Activated CD4-positive, alpha-beta T cell treated with anti-CD3 and anti-CD28 coated beads, Interleukin-2, amount 50 U/mL, for 1 hour (primary cell): ENCODE measurements at places on chromosomes 16 and 17.

GRCh38 chr16:27708651-27709050, 158.7 kb downstream of the KATNIP start:
- DNase-seq: no peak

- DNase-seq: no peak
Observed at GRCh38 chr16:86640265-86640843, 62.0 kb downstream of the FOXL1 start.

DNA sequence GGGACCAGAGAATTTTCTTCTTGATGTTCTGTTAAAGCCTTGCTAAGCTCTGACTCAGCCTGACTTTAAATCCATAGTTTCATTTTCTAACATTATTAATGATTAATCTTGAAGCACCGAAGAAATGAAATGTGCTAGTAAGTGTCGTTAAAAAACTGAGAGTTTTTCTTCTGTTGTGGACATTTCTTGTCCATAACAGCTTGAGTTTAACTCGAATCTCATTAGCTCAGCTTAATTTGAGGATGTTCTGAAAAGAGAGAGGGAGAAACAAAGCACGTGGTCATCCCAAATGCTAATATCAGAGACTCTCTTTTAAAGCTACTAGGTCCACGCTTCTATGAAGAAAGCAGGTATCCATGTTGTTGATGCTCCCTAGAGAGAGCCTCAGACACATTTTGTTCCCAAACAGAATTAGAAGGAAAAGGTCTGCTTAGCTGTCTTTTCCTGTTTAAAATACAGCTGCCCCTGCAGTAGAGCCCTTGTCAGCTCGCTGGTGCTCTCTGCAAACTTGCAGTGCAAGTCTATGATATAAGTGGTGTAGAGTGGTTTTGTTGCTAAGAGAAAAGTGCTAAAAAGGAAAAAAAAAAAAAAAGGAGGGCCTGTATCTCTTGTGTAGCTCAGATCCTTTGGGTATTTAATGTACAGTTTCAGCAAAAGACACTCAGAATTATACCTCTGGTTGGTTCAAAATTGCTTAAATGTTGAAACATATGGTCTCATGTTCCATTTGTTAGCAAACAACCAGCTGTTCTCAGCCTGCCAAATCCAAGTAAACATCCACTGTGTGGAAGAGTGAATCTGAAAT, 191.1 kb upstream of the TBX2 start:
- no peak for DNase-seq

DNA sequence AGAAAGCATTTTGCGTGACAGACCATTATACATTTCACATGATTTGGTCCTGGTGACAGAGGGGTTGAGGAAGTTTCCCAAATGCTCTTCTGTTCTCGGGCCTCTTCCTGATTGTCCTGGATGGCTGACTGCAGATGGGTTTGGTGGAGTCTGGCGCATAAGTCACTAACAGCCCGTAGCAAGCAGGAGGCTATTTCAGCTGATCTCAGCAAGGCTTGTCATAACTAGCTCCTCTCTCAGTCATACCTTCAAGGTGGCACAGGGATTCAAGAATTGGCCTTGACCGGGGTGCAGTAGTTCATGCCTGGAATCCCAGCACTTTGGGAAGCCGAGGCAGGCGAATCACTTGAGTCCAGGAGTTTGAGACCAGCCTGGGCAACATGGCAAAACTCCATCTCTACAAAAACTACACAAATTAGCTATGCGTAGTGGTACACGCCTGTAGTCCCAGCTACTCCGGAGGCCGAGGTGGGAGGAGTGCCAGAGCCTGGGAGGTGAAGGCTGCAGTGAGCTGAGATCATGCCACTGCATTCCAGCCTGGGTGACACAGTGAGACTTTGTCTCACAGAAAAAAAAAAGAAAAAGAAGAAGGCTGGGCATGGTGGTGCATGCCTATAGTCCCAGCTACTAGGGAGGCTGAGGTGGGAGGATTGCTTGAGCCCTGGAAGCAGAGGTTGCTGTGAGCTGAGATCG, 68.9 kb upstream of the HAS3 start:
- DNase-seq: no peak

- no peak for DNase-seq
Observed at GRCh38 chr17:20114466-20114865, 105.3 kb downstream of the SPECC1 start.

DNA sequence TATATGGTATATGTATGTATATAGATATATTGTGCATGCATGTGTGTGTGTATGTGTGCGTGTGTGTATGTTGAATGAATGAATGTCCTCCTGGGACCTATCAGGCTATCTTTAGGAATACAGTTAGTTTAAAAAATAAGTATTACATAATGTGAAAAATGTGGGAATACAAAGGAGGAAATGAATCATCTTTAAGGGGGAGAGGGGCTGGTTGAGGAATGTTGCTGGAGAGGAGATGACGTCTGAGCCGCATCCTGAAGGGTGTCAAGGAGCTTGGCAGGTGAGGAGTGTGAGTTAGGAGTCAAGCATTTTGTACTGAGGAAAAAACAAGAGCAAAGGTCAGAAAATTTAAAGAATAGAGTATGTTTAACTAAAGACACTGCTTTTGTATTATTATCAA, 62.4 kb upstream of the NLK start:
- DNase-seq: no peak

DNA sequence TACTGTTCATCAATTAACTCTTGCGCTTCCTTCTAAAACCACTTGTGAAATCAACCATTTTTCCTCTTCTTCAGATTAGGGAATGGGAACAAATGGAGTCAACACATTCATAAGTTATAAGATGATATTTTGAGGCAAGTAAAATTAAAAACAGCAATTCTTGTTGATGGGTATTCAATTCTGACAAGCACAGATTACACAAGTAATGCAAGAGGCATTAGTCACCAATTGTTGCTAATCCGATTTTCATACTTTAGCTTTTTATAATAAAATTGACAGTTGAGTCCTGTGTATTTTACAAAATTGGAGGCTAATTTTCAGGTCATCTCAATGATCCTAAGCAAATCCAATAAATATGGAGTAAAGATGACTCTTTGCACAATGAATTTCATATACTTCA, 918.4 kb upstream of the SOX9 start:
- DNase-seq: no peak

GRCh38 chr16:50539822-50540710, 8.1 kb upstream of the NKD1 start:
- DNase-seq: no peak

DNA sequence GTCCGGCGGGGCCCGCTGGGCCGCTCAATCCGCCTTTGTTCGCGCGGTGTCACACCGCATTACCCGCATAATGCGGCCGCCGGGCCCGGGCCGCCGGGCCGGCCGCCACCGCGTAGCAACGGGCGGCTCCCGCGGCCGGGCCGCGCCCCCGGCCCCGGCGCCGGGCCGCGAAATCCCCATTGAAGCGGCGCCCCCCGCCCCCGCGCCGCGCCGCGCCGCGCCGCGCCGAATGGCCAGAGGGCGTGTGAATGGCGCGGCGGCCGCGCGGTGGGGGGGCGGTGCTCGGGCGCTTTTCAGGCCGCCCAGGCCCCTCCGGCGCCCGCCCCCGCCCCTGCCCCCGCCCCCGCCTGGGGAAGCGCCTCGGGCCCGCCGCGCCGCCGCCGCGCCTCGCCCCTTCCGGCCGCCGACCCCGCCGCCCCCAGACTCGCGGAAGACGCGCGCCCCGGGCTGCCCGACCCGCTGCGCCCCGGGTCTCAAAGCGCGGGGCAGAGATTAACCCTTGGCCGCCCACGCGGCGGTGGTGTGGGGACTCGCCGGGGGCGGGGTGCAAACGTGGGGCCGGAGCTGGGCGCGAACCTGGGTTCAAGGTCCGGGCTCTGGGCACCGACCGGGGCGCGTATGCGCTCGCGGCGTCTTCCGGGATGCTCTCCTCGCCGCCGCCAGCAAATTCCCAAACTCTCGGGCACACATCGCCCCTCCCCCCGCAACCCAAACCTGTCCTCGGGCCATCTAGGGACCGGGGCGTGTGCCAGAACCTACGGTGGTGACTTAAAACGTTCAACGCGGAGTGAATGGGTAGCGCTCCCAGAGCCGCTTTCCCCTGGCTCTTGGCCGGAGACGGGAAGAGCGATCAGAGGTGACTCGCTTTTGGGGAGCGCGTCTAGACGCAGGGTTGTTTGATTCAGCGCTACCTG, 46.7 kb downstream of the WNT3 start:
- no peak for DNase-seq

DNA sequence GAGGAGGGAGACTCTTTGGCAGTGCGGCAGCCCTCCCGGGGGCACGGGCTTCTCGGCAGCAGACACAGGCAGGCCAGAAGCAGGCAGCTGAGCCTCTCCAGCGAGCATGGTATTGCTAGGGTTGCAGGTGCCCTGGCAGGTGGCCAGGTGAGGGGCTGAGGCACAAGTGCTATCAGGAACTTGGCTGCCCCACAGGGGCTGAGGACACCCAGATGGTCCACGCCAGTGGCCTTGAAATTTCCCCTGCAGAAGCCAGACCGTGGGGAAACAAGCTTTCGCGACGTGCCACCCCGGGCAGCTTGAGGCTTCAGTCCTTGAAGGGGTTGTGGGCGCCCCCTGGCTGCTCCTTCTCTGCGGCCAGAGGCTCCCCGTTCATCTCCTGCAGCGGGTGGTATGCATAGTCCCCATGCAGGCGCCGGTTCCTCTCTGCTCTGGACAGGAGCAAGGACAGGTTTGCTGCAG, 8.5 kb downstream of the NAGPA start:
- no peak for DNase-seq

GRCh38 chr17:45784741-45785479, 790 bp downstream of the CRHR1 start:
- peak; percentile 33 for DNase-seq

GRCh38 chr17:42917236-42917603, 16.6 kb downstream of the G6PC1 start:
- DNase-seq: no peak

GRCh38 chr16:89697161-89697615, 4.3 kb downstream of the SPATA2L start:
- DNase-seq: no peak

DNA sequence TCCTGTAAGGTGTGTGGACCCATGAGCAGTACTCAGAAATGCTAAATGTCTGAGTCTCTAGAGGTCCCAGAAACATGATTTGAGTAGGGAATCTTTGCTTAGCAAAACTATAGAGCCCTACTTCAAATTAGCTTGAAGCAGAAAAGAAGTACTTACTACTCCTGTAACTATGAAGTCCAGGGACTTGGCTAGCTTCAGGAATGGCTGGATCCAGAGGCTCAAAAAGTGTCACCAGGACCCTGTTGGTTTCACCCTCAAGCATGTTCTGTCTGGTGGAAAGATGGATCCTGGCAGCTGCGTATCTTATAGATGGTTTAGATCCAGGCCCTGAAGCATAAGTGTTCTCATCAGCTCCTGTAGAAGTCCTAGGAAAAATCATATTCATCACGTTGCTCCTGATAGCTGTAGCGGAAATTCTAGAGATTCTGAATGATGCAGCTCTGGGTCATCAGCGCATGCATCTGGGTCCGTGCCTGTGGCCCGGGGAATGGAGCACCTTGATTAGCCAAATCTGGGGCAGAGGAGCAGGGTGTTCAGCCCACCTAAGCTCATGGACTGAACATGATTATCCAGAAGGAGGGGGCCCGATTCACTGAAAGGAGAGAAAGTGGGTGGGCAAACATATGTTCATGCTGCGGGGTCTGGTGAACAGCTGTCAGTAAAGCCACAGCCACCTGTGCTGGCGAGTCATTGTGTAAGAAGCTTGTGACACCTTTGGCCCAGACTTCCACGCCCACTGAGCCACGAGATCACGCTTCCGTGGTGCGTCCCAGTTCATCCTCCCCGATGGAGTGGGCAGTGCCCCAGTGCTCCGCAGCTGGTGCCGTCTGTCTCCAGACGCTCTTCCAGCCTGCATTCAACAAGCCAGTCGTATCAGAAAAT, 260.6 kb downstream of the CPPED1 start:
- no peak for DNase-seq

- peak; percentile 99 for DNase-seq
Observed at GRCh38 chr17:79796763-79797491, at the start of gene CBX8. CBX8 (minus strand) TSS chr17:79797077; CDS start chr17:79796998, 79 bp downstream.

DNA sequence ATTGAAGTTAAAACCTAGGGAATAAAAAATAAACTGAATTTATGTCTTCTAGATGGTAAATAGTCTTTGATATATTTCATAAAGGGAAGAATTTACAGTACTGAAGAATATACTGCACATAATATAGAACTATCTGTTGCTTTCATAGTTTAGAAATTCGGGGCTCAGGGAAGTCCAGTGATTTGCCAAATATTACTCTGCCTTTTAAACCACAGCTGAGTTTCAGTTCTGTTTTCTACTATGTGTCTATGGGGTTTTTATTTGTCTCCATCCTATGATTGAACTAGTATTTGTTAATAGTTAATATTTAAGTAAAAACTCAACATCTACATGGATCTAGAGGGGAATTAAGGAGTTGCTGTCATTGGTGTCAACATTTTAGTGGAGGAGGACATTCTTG, 715.0 kb upstream of the CDH8 start:
- no peak for DNase-seq

DNA sequence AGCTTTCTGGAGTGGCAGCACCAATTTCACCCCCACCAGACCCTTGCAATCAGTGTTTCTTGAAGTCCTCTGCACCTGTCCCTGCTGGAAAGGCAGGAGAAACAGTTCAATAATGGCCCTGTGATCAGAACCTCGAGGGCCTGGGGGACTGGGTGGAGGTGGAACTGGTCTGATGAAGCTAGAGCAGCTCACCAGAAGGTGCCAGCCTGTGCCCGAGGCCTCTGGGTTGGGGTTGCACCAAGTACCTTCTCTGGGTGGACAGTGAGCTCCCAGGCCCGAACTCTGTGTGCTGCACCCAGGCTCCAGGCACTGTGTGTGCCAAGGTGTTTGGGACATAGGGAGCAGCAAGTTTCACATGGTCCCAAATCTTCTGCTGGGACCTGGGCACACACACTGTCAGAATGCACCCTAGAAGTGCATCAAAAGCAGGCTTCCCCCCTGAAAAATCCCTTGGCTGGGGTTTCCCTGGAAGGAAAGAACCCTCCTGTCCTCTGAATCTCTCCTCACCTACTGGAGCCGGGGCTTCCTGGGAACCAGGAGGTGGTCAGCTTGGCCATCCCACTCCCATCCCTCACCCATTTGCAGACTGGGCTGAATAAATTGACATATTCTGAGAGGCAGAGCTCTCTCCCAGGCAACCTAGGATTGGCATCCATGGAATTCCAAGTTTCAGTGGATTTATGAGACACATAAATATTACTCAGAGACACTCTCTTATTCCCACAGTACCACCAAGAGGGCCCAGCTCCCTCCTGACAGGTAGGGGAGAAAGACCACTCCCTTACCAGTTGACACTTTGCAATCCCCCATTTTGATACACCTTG, 17.4 kb downstream of the CD300LG start:
- no peak for DNase-seq

- no peak for DNase-seq
Observed at GRCh38 chr17:21196126-21196525, 17.8 kb downstream of the TMEM11 start.
